Activated CD4-positive, alpha-beta T cell treated with anti-CD3 and anti-CD28 coated beads, Interleukin-2, amount 10 ng/mL, durations not matched to agents 7 days and 5 days (primary cell): ENCODE measurements at places on chromosomes 12 and 14. TPM values are rescaled to one million over a fixed set of nuclear protein-coding genes. Genes with fewer than 3 reads are reported as not detected.
A peak's percentile ranks its signal among the peaks of the same experiment; 100 is the strongest.

DNA sequence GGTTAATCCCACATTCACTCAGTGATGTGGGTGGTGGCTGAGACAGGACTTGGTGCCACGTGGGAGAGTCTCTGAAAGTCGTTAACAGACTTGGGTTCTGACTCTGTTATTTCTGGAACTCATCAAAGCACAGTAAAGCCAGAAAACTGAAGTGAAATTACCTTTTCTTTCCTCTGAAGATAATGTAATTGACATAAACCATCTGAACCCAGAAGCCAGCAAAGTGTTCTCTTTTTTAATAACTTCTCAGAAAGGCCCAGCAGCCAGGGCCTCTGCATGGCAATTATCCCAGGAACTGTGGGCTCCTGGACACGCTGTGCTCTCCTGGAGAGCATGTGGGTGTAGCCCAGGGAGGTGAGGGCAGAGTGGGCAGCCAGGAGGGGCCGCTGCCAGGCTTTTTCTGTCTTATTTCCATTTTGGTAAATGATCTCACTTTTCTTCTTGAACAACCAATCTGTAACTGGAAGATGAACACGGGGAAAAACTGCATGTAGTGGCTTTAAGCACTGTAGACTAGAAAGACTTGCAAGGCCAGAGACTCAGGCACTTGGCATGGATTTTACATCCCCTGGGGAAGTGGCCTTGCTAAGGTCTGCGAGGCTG, 444.1 kb upstream of the TMEM132C start:
- H3K27me3 ChIP-seq, result no peaks in the 10 kb centered on the region
- no peaks in the 10 kb centered on the region for H3K36me3 ChIP-seq
- H3K4me3 ChIP-seq, result no peak overlapping the region
- DNase-seq, result no peak
- H3K4me1 ChIP-seq, result no peaks in the 10 kb centered on the region

EPYC gene
- not detected for total RNA-seq

GRCh38 chr12:100229036-100229635, 28.5 kb downstream of the ACTR6 start:
- H3K36me3 ChIP-seq, result peaks cover 7% of the 10 kb centered on the region
- no peaks in the 10 kb centered on the region for H3K27me3 ChIP-seq

DNA sequence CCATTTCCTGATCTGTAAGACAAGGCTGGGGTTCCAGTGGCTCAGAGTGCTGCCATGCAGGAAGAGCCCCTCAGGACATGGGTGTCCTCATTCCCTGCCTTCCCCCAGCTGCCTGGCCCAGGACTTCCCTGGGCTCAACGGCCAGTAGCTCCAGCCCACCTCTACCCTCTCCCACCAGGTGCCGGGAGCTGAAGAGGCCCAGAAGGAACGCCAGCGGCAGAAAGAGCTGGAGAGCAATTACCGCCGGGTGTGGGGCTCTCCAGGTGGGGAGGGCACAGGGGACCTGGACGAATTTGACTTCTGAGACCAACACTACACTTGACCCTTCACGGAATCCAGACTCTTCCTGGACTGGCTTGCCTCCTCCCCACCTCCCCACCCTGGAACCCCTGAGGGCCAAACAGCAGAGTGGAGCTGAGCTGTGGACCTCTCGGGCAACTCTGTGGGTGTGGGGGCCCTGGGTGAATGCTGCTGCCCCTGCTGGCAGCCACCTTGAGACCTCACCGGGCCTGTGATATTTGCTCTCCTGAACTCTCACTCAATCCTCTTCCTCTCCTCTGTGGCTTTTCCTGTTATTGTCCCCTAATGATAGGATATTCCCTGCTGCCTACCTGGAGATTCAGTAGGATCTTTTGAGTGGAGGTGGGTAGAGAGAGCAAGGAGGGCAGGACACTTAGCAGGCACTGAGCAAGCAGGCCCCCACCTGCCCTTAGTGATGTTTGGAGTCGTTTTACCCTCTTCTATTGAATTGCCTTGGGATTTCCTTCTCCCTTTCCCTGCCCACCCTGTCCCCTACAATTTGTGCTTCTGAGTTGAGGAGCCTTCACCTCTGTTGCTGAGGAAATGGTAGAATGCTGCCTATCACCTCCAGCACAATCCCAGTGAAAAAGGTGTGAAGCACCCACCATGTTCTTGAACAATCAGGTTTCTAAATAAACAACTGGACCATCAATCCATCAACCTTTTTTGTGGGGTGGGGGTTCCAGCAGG, 17.6 kb downstream of the AGAP2 start:
- peaks cover 49% of the 10 kb centered on the region for H3K36me3 ChIP-seq
- H3K4me3 ChIP-seq, result no peak overlapping the region
- H3K27ac ChIP-seq, result peak overlapping the region; percentile 77
- H3K27me3 ChIP-seq, result no peaks in the 10 kb centered on the region
- DNase-seq, result peak; percentile 6

DNA sequence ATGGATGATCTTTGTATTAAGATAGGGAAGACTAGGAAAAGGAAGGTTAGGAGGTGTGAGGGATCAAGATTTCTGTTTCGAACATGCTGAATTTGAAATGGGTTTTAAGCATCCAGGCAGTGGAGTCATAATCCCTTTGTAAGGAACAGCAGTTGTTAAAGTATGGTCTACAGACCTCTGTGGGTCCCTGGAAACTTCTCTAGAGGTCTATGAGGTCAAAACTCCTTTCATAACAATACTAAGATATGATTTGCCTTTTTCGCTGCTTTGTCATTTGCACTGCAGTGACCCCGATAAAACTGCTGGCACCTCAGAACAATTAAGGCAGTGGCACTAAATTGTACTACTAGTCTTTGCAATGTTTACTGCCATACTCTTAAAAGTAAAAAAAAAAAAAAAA, 1.5 kb downstream of the RAD51AP1 start:
- peak overlapping the region; percentile 99 for H3K4me3 ChIP-seq
- H3K27me3 ChIP-seq, result no peaks in the 10 kb centered on the region
- H3K27ac ChIP-seq, result peak overlapping the region; percentile 97

- no peaks in the 10 kb centered on the region for H3K4me1 ChIP-seq
- no peak overlapping the region for H3K27ac ChIP-seq
- peaks cover 7% of the 10 kb centered on the region for H3K27me3 ChIP-seq
- no peaks in the 10 kb centered on the region for H3K36me3 ChIP-seq
- no peak for DNase-seq
Observed at GRCh38 chr12:112557951-112558630, 139.3 kb downstream of the PTPN11 start.

DNA sequence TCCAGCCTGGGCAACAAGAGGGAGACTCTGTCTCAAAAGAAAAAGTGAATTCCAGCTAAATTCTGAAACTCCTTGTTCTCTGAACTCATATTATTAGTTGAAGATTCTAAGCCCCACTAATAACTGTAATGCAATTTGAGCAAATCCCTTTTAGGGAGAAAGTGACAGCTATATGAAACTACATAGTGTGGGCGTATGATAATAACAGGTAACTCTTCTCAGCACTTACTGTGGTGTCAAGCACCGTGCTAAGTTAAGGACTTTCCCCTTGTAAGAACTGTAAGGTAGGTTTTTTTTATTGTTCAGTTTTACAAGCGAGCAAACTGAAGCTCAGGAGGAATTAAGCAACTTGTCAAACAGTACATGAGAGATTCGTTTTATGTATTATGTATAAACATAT, 5.4 kb downstream of the ANKRD13A start:
- DNase-seq, result no peak
- peaks cover 72% of the 10 kb centered on the region for H3K4me1 ChIP-seq
- H3K36me3 ChIP-seq, result peaks cover 49% of the 10 kb centered on the region
- H3K4me3 ChIP-seq, result no peak overlapping the region

SLCO1A2 gene
- total RNA-seq, result not detected

GRCh38 chr12:11059784-11060183, 2.3 kb downstream of the TAS2R46 start:
- no peak overlapping the region for H3K4me3 ChIP-seq
- no peak overlapping the region for H3K27ac ChIP-seq
- DNase-seq, result no peak

MSI1 gene
- not detected for total RNA-seq

DNA sequence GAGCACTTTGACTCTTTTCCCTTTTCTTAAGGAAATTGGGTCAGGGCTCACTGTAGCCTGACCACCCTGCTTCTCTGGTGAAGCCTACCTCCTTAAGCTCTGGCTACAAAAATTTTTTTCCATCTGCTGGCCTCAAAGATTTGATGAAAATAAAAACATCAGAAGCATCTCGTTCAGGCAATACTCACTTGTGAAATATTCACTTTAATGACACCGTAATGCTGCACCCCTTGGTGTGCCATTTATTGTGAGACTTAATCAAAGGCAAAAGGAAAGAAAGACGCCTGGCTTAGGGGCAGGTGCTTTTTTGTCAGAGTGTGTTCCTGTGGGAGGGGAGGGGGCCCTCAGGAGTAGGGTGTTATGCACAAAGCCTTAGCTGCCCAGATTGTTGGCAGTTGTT, 155.0 kb upstream of the TMPO start:
- H3K4me3 ChIP-seq, result no peak overlapping the region
- no peaks in the 10 kb centered on the region for H3K36me3 ChIP-seq
- no peaks in the 10 kb centered on the region for H3K4me1 ChIP-seq
